Urinary bladder (tissue), 4 donors: ENCODE measurements at places on chromosomes 11 and 22.
A peak's percentile ranks its signal among the peaks of the same experiment; 100 is the strongest.

DNA sequence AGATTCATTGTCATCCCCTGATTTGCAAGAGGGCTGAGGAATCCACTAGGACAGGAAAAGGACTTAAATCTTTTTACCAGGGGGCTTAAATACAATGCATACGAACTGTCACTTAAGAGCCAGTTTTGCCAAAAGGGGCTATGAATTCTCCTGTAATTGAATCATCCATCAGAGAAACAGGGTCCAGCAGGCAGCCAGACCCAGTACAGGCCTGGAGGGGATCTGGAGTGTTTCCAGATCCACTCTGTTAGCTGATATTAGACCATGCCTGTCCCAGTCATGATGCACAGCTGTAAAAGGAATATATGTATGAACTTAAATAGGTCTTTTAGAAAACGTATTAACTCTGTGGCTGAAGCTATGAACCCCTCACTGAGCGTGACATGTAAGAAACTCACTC is 53.8 kb upstream of the PRSS23 start:
- DNase-seq, result no peak

- DNase-seq, result no peak
Measured at GRCh38 chr11:33534575-33534974, 166.1 kb downstream of the C11orf91 start.

DNA sequence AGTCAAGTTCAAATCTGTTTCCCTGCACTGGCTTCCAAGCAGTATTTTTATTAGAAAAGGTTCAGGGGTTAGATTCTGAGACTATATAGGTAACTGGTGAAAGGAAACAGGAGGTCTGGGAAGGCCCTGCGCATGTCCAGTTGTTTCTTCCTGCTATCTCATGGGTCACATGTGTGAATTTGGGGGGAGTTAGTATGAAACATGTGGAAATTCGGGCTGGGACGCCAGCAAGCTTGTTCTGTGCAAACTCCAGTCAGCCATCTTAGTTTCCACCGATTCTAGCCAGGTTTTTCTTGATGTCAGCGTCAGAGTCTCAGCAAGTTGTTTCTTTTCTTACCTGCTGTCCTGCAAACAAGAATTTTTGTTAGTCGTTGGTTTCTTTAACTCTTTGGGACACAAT is 46.8 kb downstream of the NNMT start:
- no peak for DNase-seq

DNA sequence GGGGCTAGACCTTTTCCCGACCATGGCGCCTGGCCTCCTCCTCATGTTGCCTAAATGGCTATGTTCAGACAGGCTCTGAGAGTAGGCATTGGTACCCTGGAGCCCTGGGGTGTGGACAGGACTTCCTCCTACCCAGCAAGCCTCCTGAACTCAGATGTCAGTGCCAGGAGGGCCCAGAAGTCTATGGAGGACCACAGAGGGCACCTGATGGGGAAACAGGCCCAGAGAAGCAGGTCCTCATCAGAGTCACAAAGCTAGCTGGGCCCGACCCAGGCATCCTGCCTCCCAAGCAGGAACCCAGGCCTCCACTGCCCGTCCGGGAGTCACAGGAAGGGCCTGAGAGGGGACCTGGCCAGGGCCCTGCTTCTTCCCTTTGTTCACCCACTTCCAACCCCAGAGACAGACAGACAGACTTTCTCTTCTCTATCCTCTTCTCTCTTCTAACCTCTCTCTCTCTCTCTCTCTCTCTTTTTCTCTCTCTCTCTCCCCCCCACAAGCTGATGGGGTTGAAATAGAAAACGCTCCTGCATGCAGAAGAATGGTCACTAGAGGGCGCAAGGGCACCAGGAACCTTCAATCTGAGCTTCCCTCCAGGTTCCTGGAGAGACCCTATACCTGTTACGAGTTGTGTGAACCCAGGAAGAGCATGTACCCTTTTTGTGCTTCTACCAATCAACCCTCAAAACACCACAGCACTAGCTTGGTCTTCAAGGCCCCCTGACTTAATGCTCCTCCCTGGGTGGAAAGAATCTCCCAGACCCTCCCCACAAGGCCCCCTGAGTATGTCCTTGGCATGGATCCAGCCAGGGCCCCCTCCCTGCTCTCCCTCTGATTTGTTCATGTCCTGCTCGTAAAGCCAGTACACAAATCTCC is 27.1 kb downstream of the ARAP1 start:
- peak; percentile 84 for DNase-seq

GRCh38 chr11:57205041-57205641 is 23.4 kb downstream of the LRRC55 start:
- no peak for DNase-seq

DNA sequence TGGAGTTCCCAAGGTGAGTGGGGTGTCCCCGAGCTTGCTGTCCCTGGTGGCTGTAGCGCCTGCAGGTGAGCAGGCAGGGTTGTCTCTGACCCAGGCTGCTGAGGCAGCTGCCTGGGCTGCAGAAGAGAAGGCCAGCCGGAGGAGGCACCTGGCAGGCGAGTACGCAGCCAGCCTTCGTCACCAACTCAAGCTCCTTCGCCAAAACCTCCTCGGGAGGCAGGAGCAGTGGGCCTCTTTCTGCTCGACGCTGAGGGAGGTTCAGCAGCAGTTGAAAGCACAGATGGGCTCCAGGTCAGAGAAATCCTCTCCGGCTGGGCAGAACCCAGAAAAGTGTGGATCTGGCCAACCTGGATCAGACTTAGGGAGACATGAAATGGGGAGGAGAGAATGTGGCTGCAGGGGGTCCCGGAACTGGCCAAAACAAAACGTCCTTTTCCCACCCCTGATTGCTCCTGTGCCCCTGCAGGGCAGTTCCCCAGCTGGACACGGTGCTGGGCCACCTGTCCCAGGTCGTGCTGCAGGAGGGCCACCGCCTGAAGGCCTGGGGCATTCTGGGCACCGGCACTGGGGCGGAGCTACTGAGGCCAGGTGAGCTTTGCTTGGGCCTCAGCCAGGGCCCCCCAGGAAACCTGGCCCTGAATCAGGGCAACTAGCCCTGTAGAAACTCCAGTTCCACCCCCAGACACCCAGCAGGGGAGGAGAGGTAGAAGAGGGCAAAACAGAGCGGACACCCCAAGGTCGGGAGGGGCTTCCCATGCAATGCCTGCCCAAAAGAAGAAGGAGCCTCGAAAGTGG is 56.7 kb downstream of the BTG4 start:
- no peak for DNase-seq

DNA sequence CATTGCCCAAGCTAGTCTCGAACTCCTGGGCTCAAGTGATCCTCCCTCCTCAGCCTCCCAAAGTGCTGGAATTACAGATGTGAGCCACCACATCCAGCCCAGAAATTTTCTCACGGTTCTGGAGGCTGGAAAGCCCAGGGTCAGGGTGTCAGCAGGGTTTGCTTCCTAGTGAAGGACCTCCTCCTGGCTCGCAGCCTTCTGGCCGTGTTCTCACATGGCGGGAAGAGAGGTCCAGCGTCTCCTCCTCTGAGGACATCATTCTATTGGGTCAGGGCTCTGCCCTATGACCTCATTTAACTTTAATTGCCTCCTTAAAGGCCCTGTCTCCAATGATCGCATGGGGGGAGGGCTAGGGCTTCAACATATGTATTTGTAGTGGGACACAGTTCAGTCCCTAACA is 38.1 kb downstream of the SDHAF2 start:
- no peak for DNase-seq

DNA sequence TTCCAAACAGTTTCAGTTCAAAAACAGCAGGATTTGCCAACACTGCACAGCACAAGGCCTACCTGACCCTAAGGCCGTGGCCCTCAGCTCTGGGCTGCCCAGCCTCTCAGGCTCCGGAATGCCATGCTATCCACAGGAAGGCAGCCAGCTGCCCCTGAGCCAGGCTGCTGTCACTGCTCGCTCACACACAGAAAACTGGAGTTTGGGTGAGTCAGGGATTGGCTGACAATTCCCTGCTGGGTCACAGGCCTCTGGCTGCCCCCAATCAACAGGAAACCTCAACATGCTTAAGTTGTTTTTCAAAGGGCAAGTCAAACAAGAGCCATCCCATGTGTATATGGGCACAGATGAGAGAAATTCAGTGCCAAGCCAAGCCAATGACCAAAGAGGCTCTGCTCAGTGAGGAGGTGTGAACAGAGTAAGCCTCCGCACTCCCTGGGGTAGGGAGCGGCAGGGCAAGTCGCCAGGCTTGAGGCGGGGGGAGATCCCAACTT is 50.2 kb downstream of the RPL27A start:
- no peak for DNase-seq

DNA sequence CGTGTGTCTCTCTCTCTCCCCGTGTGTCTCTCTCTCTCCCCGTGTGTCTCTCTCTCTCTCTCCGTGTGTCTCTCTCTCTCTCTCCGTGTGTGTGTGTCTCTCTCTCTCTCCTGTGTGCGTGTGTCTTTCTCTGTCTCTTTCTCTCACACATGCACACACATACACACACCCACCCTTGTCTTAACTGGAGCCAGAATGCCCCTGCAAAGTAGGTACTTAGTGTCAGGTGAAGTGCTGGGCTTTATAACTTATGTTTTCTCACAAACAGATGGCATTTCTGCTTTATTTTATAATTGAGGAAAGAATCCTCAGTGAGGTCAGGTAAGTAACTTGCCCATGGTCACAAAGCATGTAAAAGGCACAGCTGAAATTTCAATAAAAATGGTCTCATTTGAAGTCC is 106.0 kb downstream of the CSNK2A3 start:
- no peak for DNase-seq

- peak; percentile 87 for DNase-seq
Measured at GRCh38 chr11:79413268-79413667, 27.6 kb downstream of the TENM4 start.

DNA sequence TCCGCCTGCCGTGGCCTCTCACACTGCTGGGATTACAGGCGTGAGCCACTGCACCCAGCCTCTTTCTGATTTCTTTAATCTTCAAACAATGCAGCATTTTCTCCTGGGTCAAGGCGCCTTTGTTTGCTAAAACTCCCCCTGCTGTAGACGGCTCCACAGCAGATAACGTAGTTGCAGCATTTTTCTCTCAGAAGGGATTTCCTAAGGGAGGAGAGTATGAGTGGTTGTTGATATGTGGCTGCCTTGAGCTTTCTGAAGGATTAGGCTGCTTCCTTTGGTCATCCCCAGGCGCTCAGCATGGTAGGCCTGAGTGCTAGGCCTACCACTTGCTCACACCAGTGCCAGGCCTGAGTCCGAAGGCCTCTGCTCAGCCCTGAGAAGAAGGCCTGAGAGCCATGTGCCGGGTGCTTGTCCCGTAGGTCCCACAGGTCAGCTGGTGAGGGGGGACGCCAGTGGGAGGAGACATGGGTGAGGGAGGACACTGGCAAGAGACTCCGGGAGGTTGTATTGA is 18.1 kb downstream of the SMARCB1 start:
- no peak for DNase-seq
